ENCODE measurements at places on chromosomes 3 and 15. TPM values are rescaled to one million over a fixed set of nuclear protein-coding genes. Genes with fewer than 3 reads are reported as not detected.

Gene CISH
- 1.6 TPM for total RNA-seq

Gene GOLGA6A
- not detected for total RNA-seq

Gene CRTAP
- total RNA-seq: 287 TPM

Gene C3orf22
- not detected for total RNA-seq

Gene ERICH6
- total RNA-seq: 0.38 TPM

Gene BNC1
- total RNA-seq: 13.8 TPM

Gene DZIP1L
- 18.9 TPM for total RNA-seq

Gene ZBBX
- total RNA-seq: not detected

Gene CPA3
- total RNA-seq: 1.3 TPM

Gene SLC38A3
- total RNA-seq: not detected

Gene AQP9
- total RNA-seq: not detected
